Bronchial epithelial cell (primary cell): ENCODE measurements at places on chromosomes 1 and 21. TPM values are rescaled to one million over a fixed set of nuclear protein-coding genes. Genes with fewer than 3 reads are reported as not detected.
A peak's percentile ranks its signal among the peaks of the same experiment; 100 is the strongest.

The LRRC39 gene
- 0.13 and 0.53 TPM in 2 replicates for total RNA-seq

The ZNF683 gene
- total RNA-seq = not detected in 2 replicates

DNA sequence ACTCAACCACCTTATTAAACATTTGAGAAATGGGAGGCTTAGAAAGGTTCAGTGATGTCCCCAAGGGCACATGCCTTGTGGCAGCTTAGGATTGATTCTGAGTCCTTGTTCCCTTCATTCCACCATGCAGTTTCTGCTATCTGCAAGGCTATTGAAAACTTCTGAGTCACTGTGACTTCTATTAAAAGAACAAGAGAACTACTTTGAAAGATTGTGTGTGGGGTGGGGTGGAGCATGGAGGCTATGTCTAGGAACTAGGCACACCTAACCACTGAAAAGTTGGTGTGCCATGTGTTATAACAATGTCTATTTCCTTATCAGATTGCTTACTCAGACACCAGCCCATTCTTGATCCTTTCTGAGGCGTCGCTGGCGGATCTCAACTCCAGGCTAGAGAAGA is 10.8 kb downstream of the MTARC1 start:
- peak; percentile 18 for DNase-seq

The CYP2J2 gene
- 0.53 and 1.3 TPM in 2 replicates for total RNA-seq

DNA sequence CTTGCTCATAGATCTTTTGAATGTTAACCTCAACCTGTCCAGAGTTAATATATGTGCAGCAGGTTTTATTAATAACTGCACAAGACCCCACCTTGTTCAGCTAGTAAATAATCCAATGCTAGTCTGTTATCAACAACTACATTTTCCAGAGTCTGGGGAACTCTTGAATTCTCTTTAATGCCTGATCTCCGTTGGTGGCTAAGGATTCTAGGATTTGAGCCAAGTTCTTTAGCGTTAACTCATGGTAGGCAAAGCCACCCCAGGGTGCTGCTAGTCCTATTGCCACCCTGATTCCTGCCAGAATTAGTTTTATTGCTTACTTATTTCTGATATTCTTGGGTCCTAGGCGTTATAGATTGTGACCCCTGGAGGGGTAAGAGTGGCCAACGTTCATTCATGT is 12.8 kb downstream of the BACE2 start:
- no peak for DNase-seq
